GM19239 (cell line): ENCODE measurements at places on chromosomes 7 and 10.

- DNase-seq: no peak
Observed at GRCh38 chr7:72035266-72035665, 376.9 kb downstream of the CALN1 start.

DNA sequence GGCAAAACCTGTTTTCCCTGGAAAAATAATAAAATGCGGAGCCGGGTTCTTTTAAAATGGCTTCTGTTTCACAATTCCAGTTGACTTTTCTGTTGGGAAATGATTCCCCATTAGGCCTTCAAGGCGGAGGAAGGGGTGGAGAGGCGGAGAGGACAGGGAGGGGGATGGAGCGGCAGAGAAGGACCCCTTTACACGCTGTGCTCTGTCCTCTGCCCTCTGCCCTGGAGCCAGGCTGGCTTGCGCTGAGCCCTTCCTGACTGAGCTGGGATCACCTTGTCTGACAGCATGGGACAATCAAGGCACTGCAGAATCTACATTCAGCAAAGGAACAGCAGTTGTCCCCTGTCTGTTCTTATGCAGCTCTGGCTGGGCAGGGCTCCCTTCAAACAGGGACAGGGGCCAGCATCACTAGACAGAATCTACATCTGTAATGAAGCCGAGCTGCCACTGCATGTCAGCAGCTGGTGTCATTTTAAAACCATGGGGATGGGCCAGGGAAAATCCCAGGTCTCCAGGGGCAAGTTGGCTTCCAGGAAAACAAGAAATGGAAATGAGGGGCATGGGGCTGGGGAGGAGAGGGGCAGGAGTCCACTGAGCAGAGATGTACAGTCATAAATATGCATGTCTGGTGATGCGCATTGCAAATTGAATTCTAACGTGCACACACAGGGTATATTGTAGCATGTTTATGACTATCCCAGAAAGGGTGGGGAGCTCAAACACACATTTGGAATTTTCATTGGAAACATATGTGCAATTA is 120.0 kb downstream of the MKX start:
- no peak for DNase-seq

DNA sequence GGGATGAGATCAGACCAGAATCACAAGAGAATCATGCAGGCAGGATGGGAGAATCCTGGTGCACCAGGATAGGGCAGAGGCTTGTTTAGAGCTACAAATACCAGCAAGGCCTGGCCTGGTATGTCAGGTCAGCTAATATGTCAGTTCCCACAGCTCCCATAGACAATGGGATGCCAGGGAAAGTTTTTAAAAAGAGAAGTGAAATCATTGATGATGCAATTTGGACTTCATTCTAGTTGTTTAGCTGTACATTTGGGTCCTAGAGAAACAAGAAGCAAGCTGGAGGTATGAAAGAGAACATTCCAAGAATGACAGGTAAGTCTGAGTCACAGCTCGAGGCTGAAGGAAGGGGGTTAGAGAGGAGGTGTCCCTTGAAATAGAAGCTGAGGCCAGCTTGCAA is 45.2 kb downstream of the GPR141 start:
- DNase-seq: no peak

DNA sequence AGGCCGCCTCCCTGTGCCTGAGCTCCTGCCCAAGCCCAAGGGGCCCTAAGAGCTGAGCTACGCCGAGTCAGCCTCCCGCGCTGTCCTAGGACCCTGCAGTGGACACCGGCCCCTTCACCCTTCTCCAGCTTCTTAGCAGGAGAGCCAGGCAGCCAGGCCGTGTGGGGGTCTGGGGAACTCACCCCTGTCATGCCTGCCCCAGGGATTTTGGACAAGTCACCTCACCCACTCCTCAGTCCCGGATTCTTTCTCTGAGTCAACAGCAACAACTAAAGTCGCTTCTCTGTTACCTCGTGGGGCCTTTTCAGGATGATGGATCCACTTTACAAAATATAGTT is 79.3 kb downstream of the MKI67 start:
- no peak for DNase-seq

DNA sequence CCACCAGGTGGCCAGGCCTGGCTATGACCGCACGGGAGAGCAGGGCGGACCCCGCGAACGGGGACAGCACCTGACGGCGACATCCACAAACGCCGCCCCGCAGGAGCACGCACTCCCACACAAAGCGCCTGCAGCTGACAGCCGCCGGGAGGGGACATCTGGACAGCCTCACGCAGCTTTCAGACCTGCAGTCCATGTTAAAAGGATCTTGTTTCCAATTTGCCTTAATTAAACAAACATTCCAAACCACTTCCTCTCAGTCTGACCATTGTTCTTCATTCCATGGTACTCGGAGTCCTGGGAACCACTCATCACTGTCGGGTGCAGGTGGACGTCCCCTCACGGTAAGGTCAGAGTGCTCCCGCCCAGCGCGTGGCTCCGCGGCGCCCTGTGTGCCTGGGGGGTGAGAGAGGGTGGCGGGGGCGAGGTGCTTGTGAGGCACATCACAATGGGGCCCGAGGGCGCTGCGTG is 5.9 kb upstream of the GPER1 start:
- no peak for DNase-seq

- DNase-seq: no peak
Observed at GRCh38 chr7:96116173-96116572, 205.7 kb downstream of the SLC25A13 start.

- DNase-seq: no peak
Observed at GRCh38 chr10:90642650-90643049, 215.2 kb downstream of the HTR7 start.

GRCh38 chr7:139797607-139798006 is 19.8 kb upstream of the HIPK2 start:
- no peak for DNase-seq

- no peak for DNase-seq
Observed at GRCh38 chr10:26194275-26194674, 22.3 kb upstream of the GAD2 start.

- DNase-seq: no peak
Observed at GRCh38 chr7:47635091-47636080, 53.5 kb upstream of the TNS3 start.

DNA sequence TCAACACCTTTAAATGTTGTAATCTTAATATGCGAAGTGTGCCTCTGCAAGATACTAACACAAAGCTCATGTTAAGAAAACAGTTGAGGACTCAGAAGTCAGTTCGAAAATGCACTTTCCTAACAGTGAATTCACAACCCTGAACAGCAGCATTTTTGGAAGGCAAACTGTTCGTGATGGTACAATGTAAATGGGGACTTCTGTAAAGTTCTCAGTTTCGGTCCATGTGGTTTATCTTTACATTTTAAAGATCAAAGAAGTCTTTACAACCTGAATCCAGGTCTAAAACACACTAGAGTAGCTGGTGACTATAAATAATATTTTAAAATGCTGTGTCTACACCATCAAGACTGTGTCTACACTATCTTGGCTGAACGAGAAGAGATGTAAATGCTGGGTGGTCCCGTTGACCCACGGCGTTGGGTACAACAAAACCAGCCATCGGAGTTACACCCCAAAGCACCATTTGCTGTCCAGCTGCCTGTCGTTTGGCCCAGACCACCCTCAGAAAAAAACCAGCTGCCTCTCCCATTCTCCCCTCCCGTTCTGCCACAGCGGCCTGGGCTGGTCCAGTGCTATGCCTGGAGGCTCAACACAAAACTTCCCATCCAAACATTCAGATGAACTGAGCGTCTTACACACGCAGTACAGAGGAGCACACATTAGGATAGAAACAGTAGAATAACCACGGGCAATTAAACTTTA is 42.9 kb downstream of the MKI67 start:
- DNase-seq: no peak

- peak; percentile 22 for DNase-seq
Observed at GRCh38 chr10:117830787-117831212, 215.9 kb downstream of the RAB11FIP2 start.

DNA sequence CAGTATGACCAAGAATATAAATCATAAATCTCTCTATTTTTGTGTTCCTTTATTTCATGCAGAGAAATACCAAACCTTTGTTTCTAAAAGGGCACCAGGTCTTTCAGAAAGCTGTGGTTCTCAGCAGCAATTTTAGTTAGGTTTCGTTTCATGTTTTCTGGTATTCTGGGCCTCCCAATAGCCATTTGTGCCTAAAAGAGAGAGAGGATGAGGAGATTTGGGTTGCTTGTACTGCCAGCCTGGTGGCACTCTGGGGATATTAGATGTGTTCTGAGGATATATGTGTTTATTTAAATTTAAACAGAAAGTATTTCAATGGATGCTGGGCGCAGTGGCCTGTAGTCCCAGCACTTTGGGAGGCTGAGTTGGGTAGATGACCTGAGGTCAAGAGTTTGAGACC is 471.7 kb downstream of the AUTS2 start:
- DNase-seq: no peak

GRCh38 chr7:116152276-116152675 is 58.1 kb upstream of the TES start:
- DNase-seq: no peak

- no peak for DNase-seq
Observed at GRCh38 chr10:121368347-121369025, 229.8 kb downstream of the FGFR2 start.

DNA sequence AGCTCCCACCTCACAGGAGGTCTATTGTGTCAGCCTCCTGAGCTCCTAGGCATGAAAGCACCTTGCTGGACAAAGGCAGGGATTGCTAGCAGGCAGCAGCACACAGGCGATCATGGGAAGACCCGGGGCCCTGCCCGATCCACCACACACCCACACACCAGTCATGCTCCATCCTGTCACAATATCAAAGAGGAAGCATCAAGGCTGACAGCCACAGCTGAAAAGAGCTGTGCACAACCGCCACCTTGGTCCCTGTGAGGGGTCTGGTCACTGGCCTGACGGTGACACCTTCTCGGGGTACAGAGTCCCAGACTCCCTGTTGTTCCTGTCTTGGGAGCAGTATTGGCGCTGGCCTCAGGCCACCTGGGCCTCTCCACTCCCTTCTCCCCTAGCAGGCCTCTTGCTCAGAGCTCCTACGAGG is 89.7 kb upstream of the RET start:
- DNase-seq: no peak

- no peak for DNase-seq
Observed at GRCh38 chr7:40629891-40630290, 495.1 kb downstream of the SUGCT start.

DNA sequence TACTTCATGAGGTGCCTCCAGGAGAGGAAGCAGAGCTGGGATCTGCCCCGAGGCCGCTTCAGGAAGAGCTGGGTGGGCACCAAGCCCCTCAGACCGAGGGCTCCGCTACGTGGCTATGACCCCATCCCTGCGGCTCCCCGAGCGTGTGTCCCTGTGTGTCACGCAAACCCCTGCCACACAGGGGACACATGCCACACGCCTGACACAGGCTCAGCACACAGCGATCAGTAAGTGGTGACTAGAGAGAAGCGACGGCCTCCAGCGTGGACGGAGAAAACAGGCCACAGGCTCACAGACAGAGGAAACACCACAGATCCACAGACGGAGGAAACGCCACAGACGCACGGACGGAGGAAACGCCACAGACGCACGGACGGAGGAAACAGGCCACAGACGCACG is 18.5 kb downstream of the DIP2C start:
- no peak for DNase-seq

GRCh38 chr7:123401295-123401694 is 133.1 kb downstream of the IQUB start:
- DNase-seq: no peak
